ENCODE measurements at places on chromosomes 7 and 10.
A peak's percentile ranks its signal among the peaks of the same experiment; 100 is the strongest.

- no peak for DNase-seq
These were observed 70.0 kb downstream of the SLC35B4 start for GRCh38 chr7:134246761-134247160.

DNA sequence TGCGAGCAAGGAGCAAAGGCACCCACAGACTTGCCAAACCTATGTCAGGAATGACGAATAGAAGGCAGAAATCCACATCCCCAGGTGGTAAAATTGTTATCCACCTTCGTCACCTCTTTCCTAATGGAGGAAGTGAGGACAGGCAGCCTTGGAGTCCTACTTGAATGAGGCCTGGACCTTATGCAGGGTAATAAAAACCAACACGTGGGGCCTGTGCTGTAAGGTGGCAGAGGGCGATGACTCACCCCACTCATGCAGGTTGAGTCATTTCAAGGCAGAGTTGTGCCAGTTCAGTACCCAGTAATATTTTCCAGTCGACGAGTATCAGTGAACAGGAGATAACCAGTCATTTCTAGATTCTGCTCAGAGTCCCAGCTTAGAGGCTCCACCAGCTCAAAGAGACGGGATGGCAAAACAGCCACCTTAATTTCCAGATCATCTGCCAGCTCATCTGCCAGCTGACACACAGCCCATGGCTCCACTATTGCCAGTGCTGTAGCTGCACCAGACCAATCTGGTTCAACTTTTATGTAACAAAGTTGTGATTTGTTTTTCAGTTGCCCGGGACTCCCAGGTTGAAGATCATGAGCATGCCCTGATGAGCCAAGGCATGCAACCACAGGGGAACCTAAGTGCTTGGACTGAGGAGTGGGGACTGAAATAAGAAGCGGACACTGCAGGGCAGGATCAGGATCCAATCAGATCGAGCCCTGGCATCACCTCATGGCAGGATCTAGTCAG, 176.2 kb upstream of the ITGB1 start:
- no peak for DNase-seq

GRCh38 chr10:120962756-120963593, 111.8 kb downstream of the WDR11 start:
- no peak for DNase-seq

DNA sequence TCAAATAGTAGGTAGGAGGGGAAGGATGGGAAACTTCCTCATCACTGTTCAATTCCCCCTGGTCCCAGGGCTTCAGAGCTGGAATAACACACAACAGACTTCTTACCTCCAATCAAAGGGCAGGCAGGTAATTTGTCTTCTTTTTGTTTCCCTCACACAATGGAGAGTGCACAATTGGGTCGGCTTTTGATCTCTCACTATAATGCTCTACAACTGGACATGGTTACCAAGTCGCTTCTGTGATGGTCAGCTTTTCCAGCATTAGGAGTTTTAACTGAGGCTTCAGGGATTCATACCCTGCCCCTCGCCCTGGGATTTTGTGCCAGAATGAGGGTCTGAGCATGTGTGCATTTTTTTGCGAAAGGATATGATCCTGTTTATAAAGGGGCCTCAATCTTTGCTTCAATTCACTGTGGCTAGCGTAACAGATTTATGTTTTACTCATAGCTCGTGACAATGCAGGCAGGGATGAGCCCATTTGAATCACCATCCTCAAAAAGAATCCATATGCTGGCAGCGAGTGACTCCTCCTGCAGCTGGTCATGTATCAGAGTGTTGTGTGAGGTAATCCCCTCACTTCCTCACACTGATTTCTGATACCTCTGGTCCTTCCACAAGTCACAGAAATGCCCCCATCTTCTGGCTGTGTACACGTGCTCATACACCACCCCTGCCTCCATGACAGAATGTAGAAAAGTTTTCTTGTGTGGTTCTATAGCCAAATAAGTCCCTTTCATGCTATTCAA, 189.6 kb downstream of the CTTNBP2 start:
- DNase-seq, result no peak

DNA sequence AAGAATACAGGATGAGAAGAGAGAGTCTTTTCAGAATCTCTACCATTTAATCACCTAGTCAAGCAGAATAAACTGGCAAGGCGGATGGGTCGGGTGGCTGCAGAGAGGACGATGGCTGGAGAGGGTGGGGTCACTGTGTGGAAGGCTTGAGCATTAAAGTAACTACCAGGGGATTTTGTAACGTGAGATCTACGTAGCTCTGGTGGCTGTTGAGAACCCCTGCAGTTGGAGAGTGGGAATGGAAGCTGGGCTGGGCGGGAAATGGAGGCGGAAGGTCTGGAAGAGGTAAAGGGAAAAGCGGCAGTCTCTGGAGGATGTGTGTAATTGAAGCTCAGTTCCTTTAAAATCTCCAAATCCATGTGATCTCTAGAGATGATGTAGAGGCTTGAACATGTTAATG, 135.0 kb downstream of the GATA3 start:
- DNase-seq, result no peak

DNA sequence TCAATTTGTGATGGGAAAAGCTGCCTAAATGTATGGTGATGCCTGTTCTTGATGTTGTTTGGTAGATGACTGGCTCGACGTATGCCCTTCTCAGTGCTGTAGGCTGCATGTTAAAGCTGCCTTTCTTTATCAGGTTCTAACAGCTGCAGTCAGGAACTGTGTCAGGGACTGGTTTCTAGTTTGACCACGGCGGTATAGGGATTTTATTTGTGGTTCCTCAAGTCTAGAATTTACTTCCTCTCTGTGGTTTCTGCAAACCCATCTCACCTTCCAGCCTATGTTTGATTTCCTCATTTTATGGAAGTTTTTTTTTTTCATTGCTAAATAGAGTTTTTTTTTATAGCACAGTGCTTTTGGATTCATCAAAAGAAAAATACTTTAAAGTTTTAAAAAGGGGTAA, 26.5 kb downstream of the LMTK2 start:
- no peak for DNase-seq

- DNase-seq, result no peak
These were observed 1.4 kb downstream of the LARP4B start for GRCh38 chr10:929960-930624.

DNA sequence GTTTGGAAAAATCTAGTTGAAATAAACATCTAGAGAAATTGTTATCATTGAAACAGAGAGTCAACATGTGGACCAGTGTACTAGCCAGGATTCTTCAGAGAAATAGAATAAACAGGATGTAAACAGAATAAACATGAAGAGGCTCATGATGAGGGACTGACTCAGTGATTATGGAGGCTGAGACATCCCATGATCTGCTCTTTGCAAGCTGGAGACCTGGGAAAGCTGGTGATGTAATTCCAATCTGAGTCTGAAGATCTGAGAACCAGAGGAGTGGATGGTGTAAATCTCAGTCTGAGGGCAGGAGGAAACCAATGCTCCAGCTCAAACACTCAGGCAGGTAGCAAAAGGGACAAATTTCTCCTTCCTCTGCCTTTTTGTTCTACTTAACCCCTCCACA, 62.9 kb upstream of the FAM180A start:
- peak; percentile 43 for DNase-seq

DNA sequence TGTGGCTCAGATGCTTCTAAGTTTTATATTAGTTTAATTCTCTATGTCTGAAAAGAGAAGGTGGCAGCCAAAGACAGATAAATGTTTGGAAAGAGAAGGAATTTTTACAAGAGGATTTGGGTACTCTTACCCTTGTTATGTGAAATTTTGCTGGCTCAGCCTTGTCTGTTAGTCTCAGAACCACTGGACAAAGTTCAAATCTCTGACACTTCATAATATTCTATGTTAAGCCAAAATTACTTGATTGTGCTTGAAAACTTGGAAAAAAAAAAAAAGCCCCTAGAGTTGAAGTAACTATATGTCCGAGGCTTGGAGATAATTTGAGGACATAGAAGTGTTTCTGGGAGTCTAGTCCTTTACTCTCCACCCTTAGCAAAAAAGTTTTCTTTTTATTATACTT, 1079.3 kb upstream of the LRRTM3 start:
- no peak for DNase-seq

DNA sequence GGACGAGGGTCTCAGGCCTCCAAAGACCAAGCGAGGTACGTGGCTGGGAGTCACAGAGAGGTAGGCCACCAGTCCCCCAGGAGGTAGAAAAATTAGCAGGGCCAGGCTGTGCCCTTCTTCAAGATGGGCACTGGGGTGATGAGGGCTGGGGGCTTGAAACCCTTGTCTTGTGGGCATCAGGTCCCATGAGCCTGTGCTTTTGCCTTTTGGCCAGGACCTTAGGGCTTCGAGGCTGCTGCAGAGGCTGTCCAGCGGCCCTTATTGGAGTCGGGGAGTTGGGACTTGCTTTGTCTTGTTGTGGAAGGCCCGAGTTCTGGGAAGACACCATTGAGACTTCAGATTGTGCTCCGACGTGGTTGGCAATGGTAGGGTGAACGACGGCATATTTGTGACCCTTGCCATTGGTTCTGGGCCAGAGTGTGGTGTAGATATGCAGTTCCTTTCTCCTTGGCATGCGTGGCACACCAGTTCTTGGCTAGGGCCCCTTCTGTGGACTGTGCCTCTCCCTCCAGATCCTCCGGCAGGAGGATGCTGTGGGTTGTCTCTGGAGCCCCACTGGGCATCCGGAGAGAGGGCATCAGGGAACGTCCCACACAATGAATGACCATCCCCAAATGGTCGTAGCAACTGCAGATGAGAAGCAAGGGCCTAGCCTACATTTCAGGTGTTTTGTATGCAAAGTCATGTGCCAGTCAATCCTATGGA, 931 bp downstream of the SH2D4B start:
- no peak for DNase-seq

GRCh38 chr10:36211856-36212255, 569.8 kb upstream of the FZD8 start:
- DNase-seq, result no peak

DNA sequence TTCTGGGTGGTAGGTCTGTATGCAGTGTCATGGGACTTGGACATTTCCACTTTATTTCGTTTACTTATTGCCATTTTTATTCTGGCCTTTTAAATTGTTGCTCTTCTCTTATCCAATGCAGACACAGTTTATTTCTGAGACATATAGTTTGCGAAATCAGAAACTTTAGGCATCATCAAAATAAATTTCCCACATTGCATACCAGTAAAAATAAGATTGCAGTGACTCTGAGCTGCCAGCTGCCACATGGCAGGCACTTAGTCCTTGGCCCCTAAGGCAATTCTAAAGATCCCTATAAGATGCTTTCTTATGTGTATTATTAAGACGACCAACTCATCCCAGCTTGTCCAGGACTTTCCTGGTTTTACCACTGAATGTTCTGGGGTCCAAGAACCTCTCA, 81.8 kb upstream of the ANKRD1 start:
- no peak for DNase-seq

DNA sequence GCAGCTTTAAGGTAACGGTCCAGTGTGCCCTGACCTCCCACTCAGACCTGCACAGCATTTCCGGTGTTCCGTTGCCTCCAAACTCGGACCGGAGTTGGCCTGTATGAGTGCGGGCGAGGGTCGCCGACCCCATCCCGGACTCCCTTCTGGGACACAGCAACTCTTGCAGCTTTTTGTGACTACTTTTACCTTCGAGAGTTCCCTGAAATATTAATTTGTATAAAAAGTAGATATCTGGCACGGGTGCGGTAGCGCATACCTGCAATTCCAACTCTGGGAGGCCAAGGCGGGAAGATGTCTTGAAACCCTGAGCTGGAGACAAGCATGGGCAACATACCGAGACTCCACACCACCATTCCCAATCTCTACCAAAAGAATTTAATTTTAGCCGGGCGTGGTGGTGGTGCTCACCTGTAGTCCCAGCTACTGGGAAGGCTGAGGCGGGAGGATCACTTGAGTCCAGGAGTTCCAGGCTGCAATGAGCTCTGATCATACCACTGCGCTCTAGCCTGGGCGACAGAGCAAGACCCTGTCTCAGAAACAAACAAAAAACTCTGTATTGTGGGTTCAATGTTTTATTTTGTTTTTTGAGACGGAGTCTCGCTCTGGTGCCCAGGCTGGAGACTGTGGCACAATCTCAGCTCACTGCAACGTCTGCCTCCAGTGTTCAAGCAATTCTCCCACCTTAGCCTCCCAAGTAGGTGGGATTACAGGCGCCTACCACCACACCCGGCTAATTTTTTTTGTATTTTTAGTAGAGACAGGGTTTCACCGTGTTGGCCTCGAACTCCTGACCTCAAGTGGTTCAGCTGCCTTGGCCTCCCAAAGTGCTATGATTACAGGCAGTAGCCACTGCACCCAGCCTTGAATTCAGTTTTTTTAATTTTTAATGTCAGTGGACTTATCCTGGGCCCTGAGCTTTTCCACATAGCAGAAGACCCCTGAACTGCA, 1.1 kb upstream of the PPP1R35 start:
- no peak for DNase-seq

- DNase-seq, result no peak
These were observed 14.3 kb upstream of the NOM1 start for GRCh38 chr7:156935250-156935649.

Data from AG04450 (cell line).